ENCODE measurements at places on chromosomes 3 and 15.

- DNase-seq, result no peak
Measured at GRCh38 chr3:39718674-39719595, 90.5 kb upstream of the MYRIP start.

GRCh38 chr15:31347067-31347975 is 20.7 kb downstream of the KLF13 start:
- no peak for DNase-seq

- no peak for DNase-seq
Measured at GRCh38 chr15:68791431-68792283, 29.0 kb downstream of the ANP32A start.

DNA sequence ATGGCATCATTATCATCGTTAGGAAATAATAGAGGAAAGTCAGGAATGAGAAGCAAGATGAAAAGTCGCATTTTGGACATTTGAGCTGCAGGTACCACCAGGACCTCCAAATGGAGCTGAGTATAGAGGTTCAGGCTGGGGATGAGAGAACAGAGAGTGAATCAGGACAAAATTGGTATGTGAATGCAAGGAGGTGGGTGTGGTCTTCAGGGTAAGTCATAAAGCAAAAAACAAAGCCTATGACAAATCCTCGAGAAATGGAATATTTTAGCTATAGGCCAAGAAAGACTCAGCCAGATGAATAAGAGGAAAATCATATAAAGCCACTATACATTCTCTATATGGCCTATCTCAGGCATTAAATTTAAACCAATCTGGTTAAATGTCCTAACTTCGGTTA is 841.3 kb downstream of the ROBO1 start:
- DNase-seq, result no peak

DNA sequence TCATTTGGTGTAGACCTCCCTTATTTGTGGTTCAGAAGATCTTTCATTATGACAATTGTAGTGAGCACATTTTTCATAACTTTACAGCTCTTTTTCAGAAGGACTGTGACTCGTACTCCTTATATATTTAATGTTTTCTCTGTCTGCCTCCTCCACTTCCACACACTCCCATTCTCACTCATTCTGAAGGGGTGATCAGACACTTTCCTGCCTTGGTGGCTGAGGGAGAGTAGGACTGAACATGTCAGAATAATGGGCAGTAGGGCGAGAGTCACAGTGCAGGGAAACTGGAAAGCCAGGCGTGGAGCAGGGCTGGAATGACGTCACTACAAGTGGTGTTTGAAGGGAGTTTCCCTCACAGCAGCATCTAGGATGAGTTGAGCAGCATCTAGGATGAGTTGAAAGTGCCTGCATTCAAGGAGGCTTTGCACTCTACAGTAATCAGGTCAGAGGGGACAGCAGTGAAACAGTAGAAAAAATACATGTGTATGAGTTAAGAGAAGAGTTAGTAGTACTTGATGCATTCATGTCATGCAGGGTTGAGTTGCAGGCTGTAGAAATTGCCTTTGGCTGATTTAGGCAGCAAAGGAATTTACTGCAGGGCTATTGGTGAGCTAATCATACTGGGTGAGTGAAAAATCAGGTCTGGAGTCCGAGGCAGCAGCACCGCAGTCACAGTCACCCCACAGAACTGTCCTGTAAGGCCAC is 36.3 kb upstream of the FBXL22 start:
- DNase-seq, result no peak

DNA sequence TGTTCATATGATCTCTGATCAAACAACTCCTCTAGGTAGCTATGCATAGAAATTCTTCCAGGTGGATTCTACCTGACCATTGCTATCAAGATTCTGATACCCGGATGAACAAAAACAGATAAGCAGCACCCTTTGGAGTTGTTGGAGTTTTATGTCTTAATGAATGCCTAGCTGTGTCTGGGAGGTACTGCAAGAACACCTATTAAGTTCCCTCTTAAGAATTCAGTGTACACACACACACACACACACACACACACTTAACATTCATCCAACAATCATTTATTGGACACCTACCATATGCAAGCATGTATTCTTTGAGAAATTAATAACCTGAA is 58.1 kb upstream of the FNDC3B start:
- DNase-seq, result no peak

GRCh38 chr15:36831904-36832287 is 252.5 kb downstream of the CDIN1 start:
- DNase-seq, result no peak

DNA sequence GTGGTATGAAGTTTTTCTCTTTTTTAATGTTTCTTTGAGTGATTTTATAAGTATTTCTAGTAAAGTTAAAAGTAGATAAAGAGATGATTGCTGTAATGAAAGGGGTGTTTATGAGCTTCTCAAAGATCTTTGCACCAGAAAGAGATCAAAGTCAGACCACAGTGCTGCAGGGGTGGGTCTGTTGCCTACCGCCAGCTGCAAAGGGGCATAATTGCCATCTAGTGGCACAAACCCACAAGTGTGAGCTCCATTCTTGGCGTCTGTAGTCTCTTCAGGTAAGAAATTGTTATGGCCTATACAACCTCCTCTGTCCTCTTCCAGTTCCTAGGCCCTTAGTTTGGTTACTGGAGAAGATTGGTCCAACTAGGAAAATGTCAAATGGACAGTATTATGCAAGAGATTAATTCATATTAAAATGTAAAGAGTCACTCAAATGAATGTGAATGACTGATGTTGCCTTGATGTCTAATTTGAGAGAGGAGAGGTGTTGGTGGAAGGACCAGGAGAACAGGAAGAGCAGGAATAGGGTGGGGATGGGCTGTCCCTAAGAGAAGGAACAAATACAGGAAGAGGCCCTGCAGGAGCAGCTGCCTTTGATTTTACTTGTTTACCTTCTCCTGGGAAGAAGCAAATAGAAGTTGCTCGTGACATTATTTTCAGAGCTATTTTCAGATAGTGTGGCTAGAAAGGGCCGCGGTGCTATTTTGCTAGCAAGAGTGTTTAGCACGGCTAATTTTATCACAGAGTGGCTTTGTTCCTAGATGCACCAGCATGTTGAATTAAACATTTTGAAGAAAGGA is 53.0 kb upstream of the GSK3B start:
- no peak for DNase-seq

DNA sequence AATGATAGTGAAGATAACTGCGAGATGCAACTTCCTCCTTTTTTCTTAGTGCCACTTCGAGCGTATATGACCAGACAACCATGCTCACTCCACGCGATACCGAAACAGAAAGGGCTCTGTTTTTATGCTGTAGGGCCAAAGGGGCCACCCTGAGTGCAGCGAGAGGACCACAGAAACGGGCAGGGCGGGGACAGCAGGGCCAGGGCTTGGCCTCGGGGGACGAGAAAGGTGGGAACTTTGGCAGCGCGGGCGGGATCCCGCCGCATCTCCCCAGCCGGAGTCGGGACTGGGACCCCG is 483 bp downstream of the VPS13C start:
- DNase-seq, result peak; percentile 41

GRCh38 chr3:100665230-100665629 is 44.1 kb upstream of the TFG start:
- no peak for DNase-seq

GRCh38 chr15:42549741-42550392 is 1.2 kb downstream of the HAUS2 start:
- DNase-seq, result no peak

GRCh38 chr15:100614336-100614735 is 11.9 kb downstream of the ASB7 start:
- no peak for DNase-seq

- DNase-seq, result no peak
Measured at GRCh38 chr15:41501931-41502794, 8.5 kb downstream of the ITPKA start.

- no peak for DNase-seq
Measured at GRCh38 chr3:183489455-183490210, 61.2 kb upstream of the MCF2L2 start.

GRCh38 chr3:55826731-55827496 is 339.8 kb upstream of the WNT5A start:
- no peak for DNase-seq

DNA sequence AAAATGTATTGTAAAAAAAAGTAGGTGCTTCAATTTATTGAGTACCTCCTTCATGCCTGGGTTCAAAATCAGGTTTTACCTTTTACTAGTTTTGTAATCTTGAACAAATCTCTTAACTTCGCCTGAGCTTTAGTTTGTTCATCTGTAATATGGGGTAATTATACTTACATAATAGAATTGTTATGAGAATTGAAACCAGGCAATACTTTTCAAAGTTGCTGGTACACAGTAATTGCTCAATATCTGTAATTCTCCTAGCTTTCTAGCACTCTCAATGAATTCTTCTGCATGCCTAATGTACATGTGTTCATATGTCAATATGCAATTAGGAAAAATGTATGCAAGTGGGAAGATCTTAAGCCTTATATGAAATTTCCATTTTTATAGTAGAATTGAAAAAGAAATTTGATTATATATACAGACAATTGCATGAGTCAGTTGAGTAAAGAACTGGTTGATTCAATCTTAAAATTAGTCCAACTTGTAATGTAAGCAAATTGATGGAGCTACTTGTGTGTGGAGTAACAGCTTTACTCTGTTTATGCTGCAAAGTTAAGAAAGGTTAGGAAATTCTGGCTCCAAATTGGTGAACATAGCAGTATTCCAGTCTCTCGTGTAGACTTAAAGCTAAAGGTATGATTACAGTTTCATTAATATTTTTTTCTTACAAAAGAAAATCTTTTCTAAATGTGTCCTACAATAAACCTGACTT is 4.1 kb downstream of the TNFSF10 start:
- no peak for DNase-seq

DNA sequence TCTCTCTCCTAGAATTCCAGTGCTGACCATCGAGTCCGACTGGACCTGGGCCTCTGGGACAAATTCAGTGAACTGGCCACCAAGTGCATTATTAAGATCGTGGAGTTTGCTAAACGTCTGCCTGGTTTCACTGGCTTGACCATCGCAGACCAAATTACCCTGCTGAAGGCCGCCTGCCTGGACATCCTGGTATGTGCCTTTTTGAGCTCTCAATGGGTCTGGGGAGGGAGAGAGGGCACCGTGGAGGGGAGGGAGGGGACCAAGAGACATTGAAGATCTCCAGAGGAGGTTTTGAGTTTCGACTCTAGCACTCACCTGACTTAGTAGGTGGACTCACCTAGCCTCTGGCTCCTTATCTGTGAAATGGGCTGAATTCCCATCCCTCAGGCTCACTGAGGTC is 84.2 kb downstream of the TOP2B start:
- no peak for DNase-seq

GRCh38 chr3:69236812-69237707 is 114.7 kb upstream of the LMOD3 start:
- no peak for DNase-seq

DNA sequence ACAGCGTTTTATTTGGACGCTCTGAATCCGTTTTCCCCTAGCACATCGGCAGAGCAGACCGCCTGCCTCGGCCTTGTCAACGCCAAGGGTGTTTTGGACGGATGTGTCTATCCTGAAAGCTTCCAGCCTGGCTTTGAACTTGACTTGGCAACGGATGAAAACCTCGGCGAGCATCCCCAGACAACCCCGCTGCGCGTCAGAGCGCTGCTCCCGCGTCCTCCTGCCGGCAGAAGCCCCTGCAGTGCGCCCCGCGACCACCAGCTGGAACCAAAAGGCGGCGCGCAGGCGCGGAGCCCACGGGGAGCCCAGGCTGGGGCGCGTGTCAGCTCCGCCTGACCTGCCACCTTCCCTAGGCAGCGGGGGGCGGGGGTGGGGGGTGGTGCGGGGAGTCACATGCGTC is 26.2 kb upstream of the ARL8B start:
- no peak for DNase-seq
